ENCODE measurements at places on chromosomes 6 and 20.

- DNase-seq: no peak
Observed at GRCh38 chr6:106961801-106962200, 12.7 kb downstream of the CD24 start.

DNA sequence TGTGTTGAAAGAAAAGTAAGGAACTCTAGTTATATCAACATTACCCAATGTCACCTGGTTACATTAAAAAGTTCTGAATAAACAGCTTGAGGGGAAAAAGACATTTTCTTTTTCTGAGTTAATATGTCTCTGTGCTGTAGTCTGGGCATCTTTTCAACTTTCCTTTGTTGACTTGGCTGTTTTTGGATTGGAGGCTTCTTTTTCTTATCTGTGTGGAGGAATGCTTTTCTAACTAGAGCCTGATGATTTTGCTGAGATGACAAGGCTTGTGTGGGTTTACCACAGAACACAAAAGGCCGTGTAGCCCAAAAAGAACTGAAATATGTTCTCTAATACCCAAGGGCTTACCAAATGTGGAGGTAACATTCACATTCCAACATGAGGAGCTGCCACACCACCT is 161.8 kb downstream of the KCNQ5 start:
- no peak for DNase-seq

DNA sequence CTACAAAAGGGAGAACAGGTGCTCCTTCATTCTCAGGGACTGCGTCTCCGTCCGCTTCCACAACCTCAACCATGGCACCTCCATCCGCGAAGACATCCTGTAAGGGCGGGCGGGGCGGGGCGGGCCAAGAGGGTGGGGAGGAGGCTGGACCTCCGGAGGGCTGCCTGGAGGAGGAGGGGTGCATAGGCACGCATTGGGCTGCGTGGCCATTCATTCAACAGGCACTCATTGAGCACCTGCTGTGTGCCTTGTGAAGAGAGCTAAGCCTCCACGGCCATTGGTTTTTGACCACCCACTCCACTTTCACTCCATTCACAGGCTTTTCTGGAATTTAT is 435 bp downstream of the ZSWIM3 start:
- peak; percentile 35 for DNase-seq

DNA sequence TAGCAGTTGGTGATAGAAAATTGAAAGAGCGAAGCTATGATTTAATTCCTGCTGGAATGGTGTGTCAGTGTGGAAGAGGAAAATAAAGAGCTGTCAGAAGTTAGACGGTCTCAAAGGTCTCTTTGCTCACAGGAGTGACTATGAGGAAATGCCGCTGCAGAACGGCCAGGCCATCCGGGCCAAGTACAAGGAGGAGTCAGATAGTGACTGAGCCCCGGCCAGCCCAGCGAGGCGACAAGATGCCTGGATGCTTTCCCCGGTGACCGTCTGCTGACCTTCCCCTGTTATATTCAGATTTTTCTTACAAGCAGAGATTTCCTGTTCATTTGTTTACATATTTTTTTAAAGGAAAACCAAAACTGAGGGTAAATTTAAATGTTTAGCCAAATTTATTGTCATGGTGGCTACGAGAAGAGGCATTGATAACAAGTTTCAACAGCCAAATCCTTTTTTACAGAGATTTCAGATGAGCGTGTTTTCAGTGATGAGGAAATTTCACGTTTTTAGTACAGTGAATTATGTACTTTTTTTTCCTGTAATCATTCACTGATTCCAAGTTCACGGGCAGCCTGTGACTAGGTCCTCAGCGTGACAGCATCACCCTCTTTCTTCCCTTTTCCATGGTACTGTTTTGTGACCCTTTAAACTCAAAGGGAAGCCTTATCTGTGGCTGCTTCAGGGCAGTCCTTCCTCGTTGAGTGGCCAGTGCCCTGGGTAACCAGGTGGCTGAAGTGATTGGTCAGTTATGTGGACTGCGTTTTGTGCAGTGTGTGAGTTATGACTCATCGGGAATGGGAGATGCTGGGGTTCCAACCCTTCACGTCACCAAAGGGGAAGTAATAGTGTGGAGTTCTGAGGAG is 12.6 kb downstream of the DYNLT1 start:
- no peak for DNase-seq

DNA sequence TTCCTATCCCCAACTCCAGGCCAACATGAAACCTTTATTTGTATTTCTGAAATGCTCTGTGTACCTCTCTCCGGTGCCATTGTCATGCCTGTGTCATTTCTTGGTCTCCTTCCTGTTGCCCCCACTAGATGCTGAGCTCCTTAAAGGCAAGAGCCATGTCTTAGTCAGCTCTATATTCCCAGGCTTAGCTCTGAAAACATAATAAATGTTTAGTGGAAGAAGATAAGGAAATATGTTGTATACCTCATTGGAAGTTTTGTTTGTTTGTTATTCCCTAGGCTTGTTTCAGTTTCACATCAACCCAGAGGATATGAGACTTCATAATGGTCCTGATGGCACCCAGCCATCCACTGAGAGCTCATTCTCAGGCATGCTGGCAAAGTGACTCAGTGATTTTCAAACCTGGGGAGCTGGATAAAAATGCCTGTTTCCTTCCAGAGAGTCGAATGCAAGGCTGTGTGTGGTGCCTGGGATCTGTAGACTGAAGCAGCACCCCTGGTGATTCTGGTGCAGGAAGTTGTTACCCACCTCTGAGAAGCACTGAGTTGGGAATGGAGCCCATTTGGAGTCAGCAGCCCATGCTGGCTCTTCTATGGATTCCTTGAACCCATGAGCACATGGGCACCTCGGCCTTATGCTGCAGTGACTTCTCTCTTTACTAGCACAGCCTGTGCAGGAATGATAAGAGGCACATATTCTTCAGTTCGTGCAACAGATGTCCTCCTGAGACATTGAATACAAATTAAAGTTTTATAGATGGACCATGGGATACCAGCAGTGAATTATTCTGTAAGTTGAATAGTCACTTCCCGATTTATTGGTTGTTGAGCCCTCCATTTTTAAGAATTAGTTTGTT is 205.2 kb downstream of the FARS2 start:
- DNase-seq: no peak

- DNase-seq: no peak
Observed at GRCh38 chr6:101417900-101418299, 24.4 kb downstream of the GRIK2 start.

- peak; percentile 7 for DNase-seq
Observed at GRCh38 chr6:40962241-40962640, 76.8 kb downstream of the UNC5CL start.

- no peak for DNase-seq
Observed at GRCh38 chr6:20800653-20801052, 266.4 kb downstream of the CDKAL1 start.

- no peak for DNase-seq
Observed at GRCh38 chr6:115750292-115750691, 310.4 kb downstream of the FRK start.

GRCh38 chr6:122760330-122760729 is 19.2 kb upstream of the FABP7 start:
- DNase-seq: no peak

DNA sequence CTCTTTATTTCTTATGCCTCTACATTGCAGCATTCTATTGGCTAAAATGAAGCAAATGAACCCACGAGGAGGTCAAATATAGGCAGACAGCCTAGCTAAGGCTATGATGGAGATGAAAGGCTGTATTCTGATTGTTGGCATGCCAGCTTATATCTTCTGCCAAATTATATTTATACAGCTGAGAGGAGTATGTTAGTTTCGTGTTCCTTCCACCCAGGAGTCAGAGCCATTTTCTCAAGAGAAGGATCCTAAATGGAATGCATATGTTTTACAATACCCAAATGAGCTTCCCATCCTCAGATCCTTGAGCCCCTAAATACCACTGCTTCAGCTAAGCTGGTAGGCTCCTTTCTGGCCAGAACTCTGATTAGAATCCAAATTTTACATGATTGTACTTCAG is 178.4 kb upstream of the HDDC2 start:
- no peak for DNase-seq

DNA sequence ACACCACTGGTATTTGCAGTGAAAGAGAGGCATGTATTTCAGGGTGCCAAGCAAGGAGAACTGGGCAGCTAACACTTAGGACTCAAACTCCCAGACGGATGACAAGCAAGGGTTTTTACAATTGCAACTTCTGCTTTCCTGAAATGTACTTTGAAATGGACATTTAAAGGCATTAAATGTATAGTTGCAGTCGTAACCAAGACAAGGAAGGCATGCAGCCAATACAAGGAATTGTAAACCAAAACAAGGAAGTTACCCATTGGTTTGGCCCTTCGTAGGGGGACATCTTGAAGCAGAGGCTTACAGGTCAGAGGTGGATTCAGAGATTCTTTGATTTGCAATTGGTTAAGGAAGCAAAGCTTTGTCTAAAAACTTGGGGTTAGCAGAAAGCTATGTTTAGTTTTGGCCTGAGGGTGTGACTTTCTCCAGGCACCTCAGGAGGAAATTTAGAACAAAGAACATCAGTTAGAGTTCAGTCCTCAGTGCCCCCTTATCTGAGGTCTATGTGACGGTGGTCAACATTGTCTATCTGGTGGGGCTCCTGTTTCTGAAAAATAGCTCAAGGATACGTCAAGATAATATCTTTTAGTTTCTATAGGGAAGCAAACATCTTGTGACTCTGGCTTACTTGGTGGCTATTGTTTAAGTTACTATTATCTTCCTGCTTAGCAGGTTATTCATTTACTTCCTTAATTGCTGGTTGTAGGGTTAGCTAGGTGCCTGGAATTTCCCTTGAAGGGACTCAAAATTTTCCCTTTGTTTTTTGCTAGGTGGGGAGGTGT is 266.0 kb downstream of the CD83 start:
- DNase-seq: no peak

All from stimulated activated CD4-positive, alpha-beta T cell treated with anti-CD3 and anti-CD28 coated beads, Interleukin-12 subunit alpha, Interleukin-12 subunit beta, amount 100 ng/mL, for 48 hours (primary cell).